ENCODE measurements at places on chromosomes 3 and 15. TPM values are rescaled to one million over a fixed set of nuclear protein-coding genes. Genes with fewer than 3 reads are reported as not detected.

- DNase-seq: no peak
These were observed 805.7 kb downstream of the TUSC7 start for GRCh38 chr3:117515309-117515708.

- DNase-seq: no peak
These were observed 87.1 kb downstream of the WDR76 start for GRCh38 chr15:43913941-43914340.

- no peak for DNase-seq
These were observed 10.8 kb downstream of the TRPM1 start for GRCh38 chr15:31090766-31091165.

GRCh38 chr3:53040351-53040820, 5.5 kb downstream of the SFMBT1 start:
- no peak for DNase-seq

- DNase-seq: no peak
These were observed 69.8 kb upstream of the SLC4A7 start for GRCh38 chr3:27553886-27554540.

Gene CCR2
- polyA plus RNA-seq: 1.6 TPM

GRCh38 chr3:71570546-71570945, 13.0 kb downstream of the FOXP1 start:
- DNase-seq: no peak

Gene GASK1A
- 5.4 TPM for polyA plus RNA-seq

DNA sequence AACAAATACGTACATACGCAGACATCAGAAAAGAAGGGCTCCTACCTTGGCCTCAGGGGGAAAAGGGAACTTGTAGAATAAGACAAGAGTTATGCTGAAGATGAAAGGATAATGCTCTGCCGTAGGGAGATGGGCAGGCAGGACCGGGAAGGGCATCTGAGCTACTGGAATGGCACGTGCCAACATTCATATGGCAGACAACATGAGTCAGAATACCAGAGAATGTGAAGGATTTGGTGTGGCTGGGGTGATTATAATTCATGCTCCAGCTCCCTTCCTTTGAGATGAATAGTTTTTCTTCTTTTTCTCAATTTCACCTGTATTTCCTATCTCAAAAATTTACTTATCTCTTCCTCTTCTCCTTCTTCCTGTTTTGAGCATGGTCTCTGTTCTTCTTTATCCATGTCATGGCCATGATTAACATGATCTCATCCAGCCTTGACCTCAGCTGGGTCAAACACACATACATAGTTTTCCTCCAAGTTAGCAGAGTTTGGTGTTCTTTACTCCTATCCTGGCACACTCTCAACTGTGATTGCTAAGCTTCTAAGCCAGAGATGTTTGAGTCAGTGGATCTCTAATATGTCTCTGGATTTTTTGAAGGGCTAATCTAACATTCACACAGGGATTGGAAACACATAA, 507.0 kb downstream of the FOXP1 start:
- no peak for DNase-seq

- no peak for DNase-seq
These were observed 67.4 kb upstream of the RPL35A start for GRCh38 chr3:197882586-197882985.

DNA sequence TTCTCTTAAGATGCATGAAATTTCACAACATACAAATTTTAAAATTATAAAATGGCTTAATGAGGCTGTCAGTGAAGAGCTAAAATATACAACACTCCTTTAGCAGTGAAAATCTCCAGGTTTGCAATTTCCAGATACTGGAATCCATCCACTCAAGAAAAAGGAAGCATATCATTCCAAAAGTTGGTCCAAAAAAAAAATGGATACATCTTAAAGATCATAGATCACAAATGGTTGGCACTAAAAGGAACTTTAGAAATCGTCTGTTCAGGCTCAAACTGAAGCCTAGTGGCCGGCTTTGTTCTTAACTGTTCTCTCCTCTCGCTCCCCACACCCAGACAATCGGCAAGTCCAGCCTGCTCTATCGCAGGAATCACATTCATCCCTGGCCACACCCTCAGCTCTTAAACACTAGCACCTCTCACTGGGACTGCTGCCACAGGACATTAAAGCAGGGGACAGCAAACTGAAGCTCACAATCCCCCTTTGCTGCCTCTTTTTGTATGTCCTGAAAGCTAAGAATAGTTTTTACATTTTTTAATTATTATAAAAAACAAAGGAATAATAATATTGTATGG, 130.3 kb upstream of the CDIN1 start:
- no peak for DNase-seq

GRCh38 chr15:55515991-55516776, 8.2 kb upstream of the DNAAF4 start:
- DNase-seq: no peak

DNA sequence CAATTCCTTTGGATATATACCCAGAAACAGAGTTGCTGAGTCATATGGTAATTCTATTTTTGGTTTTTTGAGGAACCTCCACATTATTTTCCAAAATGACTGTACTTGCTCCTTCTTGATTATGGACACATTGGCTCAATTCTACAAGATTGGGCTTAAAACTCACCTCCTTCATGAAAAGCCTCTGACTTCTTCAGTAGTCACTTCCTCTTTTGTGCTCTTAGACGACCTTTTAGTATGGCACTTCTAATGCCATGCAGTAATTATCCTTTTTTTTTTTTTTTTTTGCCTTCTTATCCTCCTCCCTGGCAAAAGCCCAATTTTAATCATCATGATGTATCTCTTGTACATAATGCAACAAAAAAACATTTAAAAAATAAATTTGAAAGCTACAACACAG, 33.0 kb upstream of the ABHD17C start:
- DNase-seq: no peak

- no peak for DNase-seq
These were observed 4.4 kb upstream of the SNX22 start for GRCh38 chr15:64146885-64147681.

GRCh38 chr15:73336756-73337155, 32.0 kb downstream of the HCN4 start:
- DNase-seq: no peak

DNA sequence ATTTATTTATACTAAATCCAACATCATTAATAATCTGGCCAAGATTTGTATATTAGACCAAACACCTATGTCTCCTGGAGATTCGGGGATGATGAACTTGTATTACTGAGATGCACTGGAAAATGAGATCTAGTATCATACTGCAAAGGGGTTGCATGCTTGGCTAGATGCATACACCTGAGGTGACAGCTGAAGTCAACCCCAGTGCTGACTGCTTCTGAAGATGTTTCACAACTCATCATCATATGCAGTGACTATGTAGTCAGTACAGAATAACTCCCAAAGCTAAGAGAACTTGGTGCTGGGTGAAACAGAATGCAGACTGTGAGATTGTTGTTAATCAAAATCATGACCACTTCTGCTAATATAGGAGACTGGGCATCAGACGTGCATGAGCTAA, 1114.2 kb downstream of the NSUN3 start:
- no peak for DNase-seq

Gene GP5
- polyA plus RNA-seq: 0.61 TPM

Gene NLGN1
- polyA plus RNA-seq: 2.1 TPM

Gene GMNC
- 6.7 TPM for polyA plus RNA-seq

DNA sequence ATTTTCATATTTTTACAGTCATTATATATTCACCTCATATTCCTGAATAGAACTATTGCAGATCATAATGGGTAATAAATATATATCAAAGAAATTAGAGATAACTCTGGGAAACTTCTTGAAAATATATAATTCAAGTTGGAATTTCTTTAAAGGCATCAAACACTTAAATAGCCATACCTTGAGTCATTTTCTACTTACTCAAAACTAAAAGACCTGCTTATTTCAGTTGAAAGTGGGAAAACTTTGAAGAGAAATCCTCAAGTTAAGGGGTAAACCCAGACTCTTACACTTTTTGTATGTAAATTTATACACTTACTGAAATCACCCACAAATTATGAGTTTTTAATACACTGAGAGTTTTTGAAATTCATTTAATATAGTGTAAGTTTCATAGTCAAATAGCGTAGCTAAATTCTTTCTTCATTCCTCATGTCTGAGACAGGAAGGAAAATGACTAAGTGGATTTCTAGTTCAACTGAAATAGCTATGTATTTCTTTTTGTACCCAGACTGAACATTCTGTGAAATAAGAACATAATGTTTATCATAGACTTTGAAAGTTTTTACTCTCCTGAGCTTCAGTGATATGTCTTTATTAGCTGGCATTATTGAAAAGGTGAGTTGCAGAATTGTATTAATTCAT, 4.6 kb upstream of the ALCAM start:
- DNase-seq: no peak

DNA sequence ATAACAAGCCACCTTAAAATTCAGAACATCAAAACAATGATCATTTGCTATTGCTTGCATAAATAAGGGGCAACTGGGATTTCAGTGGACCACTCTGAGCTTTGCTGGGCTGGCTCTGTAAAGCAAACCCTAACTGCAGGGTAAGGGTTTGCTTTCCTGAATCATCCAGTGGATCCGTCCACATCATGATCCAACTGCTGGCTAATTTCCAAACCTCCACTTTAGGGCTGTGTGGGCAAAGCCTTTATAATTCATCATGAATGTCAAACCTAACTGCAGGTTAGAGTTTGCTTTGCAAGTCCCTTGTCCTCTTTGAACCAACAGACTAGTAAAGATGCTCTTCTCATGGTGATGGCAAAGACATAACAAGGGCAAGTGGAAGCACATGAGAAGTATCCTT, 76.1 kb downstream of the SYNPR start:
- DNase-seq: no peak

DNA sequence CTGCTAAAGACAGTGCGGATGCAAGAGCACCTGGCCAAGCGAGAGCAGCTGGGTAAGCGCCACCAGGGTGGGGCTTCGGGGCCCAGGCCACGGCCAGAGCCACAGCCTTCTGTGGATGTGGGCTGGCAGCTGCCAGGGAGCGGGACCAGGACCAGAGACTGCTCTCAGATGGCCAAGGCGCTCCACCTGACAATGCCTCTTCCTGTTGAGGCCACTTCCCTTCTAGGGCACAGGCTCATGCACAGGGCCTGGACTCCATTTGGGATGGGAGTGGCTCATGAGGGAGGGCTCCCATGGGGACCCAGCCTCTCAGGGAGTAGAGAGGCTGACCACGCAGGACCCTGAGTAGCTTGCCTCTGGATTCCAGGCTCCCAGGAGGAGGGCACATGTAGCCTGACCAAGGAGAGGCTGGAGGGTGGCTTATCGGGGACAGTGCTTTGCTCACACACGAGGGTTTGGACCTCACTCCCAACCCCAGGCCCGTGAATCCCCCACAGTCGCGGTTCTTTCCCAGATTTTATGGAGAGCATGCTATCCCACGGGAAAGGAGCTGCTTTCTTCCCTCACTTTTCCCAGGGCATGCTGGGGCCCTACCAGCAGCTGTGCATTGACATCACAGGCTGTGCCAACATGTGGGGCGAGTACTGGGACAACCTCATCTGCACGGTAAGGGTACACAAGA, 25.1 kb downstream of the ACAA1 start:
- DNase-seq: no peak

DNA sequence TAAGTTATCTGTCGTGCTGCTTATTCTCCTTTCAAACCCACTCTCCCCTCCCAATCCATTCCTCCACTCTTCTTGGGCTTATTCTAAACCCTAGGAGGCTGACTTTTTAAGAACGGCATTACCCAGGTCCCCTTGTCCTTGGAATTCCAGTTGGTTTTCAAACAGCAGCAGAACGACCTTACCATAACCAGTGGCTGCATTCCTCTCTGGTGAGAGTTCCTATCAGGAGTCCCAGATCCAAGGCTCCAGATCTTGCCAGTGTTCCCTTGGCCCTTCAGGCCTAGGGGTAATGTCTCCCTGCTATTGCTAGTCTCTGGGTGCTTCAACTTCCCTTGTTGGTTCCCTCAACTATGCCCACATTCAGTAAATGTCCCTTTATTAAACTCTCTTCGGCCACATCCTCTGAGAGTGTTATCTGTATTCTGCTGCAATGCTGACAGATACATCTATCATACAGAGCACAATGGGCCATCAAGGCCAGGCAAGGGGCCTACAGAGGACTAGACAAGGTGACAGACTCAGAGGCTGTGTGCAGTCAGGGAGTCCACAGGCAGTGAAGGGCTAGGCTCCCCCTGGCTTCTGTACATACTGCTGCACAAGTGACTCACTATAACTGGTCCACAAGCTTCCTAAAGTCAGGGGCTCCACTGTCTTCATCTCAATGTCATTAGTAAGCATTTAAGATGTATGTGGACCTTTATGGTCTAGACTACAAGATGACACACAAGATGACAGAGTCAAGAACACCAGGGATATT, 10.1 kb downstream of the LYSMD2 start:
- DNase-seq: no peak

- no peak for DNase-seq
These were observed 997 bp downstream of the FYCO1 start for GRCh38 chr3:45994419-45995235.

DNA sequence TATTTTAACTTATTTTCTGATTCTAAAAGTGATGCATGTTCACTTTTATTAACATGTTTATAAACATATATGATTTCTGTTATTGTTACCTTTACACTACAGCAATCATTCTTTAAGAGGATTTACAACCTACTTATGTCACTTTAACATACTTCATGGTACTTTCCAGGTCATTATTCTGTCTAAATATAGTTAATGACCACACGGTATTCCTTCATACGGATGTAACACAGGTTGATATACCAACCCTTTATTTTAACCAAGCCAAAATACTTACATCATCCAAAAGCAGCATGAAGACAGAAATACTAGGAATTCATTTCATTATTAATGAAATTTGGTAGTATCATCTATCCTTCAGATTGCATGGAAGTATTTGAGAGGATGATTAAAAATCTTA, 18.6 kb downstream of the PIK3R4 start:
- no peak for DNase-seq

DNA sequence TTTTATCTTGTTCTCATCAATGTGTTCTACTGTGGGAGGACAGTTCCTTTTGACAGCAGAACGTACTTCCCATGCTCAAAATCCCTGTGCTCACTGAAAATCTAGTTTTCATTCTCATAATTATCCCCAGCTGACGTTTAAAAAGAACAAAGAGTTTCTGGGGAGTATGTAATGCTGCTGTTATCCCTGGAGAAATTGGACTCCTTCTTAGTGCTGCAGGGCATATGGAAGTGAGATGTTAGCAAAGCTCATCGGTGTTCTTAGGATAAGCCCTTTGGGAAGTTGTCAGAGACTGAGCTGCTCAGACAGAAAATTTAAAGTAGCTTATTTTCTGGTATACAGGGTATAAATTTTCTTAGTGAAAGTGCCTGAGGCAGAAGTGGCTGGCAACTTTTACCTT, 66.5 kb downstream of the CDAN1 start:
- no peak for DNase-seq

DNA sequence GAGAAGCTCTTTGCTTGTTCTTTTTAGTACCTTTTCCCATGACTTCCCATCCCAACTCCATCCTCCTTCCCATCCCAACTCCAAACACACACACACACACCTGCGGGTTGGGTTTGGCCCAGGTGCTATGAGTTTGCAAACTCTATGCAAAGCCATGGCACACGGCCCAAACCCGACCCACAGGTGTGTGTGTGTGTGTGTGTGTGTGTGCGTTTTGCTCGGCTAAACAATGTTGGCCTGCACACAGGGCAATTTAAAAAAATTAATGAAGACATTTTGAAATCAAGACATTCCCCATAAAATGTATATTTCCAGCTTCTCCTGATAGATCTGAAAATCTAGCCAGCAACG, 103.7 kb upstream of the TLE3 start:
- DNase-seq: no peak

Gene ZNF80
- not detected for polyA plus RNA-seq

Measured in renal pelvis (tissue), 12 donors.